ENCODE measurements at places on chromosomes 16 and 17.

DNA sequence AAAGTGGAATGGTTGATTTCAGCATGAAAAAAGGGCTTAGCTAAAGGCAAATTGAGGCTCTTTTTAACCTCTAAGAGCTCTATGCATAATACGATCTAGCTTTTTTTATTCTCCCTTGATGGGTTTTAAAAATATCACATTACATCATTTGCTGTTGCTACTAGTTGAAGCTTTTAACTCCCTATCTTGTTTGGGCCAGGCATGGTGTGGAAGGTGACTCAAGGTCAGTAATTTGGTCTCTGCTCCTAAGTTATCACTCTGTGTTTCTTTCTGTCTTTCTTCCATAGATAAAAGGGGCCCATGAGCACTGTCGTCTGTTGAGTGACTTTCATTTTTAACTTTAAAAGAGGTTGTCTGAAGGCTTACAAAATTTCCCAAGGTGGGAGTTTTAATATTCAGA, 58.1 kb upstream of the GOT2 start:
- no peak for DNase-seq

- DNase-seq: no peak
These were observed 147.4 kb upstream of the SDK2 start for GRCh38 chr17:73791631-73792030.

- no peak for DNase-seq
These were observed 1.7 kb downstream of the USP32 start for GRCh38 chr17:60390186-60390585.

DNA sequence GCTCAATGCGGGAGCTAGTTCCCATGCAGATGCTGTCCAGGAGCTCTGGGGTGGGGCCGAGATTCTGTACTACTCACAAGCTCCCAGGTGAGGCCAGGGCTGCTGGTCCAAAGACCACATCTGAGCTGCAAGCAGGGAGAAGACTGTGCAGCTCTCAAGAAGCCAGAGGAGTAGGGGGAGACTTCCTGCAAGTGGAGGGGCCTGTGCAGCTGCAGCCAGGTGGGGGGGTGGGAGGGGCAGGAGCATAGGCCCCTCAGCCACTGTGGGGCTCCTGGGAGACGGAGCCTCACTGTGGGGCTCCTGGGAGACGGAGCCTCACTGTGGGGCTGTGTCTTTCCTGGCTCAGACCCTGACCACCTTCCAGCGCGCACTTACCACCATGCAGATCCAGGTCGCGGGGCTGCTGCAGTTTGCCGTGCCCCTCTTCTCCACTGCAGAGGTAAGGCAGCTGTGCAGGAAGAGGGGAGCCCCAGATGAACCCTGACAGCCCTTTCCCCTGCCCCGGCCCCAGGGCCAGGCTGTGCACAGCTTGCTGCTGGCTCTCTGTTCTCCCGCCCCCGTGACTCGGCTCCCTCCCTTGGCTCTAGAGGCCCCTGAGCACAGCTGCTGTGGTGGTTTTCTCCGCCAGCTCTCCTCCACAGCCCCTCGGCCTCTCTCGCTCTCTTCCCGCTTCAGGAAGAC, 24.3 kb upstream of the DNAI2 start:
- DNase-seq: no peak

GRCh38 chr16:12499032-12499745, 304.5 kb downstream of the CPPED1 start:
- no peak for DNase-seq

GRCh38 chr16:10558305-10558704, 22.1 kb downstream of the EMP2 start:
- no peak for DNase-seq

- no peak for DNase-seq
These were observed 532 bp downstream of the ARRB2 start for GRCh38 chr17:4710693-4711634.

DNA sequence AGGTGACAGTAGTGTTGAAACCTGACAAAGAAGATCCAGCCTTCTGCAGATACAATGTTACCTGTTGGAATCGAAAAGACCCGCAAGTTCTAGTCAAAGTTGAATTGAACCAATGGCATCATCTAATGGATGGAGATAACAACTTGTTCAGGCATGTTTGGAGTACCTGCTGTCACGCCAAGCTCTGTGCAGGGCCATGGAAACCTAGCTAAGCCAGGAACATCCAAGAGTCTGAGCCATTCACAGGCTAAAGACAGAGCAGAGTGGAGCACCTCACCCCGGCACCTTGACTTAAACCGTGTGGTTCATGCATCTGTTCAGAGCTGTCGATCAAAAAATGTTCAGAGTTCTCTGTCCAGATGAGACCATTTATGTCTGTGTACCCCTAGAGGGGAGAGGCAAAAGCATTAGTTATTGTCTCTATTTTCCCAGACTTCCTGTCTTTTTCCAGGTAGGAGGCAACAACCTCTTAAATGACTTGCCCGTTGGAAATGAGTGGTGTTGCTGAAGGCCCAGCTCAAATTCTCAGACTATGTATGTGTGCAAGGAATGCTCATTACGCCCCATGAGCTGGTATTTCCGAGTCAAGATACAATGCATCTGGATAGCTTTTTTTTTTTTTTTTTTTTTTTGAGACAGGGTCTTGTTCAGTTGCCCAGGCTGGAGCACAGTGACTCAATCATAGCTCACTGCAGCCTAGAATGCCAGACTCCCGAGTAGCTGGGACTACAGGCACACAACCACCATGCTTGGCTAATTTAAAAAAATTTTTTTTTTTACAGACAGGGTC, 44.9 kb upstream of the XYLT1 start:
- no peak for DNase-seq

GRCh38 chr16:4345836-4346781, 5.0 kb downstream of the PAM16 start:
- DNase-seq: no peak

- DNase-seq: no peak
These were observed 182.8 kb downstream of the FTO start for GRCh38 chr16:53886482-53887378.

DNA sequence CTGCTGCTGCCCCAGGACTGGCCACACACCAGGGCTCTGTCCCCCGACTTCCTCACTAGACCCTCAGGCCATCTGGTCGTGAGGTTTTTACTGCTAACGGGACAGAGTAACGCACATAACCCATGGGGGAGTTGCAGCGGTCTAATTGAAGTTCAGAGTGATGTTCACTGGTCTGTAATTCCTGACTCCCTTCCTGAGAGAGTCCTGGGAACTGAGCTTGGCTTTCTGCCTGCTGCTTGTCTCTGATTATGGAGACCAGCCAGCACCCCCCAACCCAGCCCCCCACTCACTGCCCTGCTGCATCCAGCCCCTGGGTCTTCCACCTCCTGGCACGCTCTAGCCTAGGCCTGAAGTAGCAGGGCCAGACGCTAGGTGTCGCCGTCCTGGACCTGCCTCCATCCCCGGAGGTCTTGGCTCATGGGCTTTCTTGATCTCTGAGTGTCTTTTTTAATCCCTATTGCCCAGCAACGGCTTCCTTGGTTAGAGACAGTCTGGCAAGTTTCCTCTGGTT, 192.9 kb downstream of the CCDC182 start:
- DNase-seq: no peak

DNA sequence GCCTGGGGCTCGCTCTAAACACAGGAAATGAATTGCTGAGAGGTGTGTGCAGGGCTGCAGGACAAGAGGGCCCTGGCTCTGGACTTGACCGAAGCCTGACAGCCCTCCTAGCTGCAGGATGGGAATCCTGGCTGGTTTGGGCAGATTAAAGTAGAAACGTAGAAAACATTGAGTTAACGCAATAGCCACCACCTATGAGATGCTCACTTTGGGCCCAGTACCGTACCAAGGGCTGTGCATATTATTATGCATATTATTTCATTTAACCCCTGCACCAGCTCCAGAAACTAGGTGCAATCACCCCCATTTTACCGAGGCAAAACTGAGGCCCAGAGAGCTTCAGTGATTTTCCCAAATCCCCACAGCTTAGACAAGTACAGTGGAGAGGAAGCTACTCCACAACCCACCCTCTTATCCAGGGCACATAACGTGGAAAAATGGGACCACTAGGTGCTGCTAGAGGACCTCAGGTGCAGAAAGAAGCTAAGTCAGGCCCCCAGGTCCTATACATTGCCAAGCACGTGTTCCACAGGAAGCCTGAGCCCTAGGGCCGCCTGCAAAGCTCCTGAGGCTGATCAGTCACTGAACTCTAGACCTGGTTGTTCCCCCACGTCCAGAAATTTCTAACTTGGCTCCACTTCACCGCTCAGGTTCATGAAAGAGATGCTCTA, 79.2 kb downstream of the MYH11 start:
- DNase-seq: no peak

GRCh38 chr16:19776565-19776964, 58.5 kb downstream of the IQCK start:
- DNase-seq: no peak

DNA sequence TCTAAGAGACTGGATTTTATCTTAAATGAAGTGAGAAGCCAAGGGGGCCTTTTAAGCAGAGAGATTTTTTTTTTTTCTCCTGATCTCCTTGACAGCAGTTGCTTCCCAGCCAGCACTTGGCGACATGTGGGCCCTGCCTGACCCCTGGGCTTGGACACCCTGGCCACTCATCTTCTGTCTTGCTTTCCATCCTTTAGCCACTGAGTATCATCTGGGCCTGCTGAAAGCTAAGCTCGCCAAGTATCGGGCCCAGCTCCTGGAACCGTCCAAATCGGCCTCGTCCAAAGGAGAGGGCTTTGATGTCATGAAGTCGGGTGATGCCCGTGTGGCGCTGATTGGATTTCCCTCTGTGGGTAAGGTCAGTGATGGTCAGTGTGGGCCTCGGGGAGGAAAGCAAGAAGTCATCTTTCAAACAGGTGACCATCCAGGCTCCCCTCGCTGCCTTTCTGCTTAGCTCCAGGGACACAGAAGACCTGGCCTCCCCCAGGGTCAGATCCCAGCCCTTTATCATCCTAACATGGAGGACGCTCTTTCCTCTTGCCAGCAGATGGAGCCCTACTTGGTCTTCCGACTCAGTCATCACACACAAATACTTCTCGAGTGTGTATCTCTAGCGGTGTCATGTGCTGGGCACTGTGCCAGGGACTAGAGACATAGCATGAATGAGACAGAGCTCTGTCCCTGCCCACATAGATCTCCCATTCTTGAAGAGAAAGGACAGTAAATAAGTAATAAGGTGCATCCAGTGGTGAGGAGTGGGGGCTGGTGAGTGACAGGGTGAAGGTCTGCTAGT, 6.1 kb downstream of the DRG2 start:
- no peak for DNase-seq

GRCh38 chr17:48313096-48313755, 116.8 kb downstream of the SKAP1 start:
- DNase-seq: no peak

- no peak for DNase-seq
These were observed 63.0 kb downstream of the SLC5A11 start for GRCh38 chr16:24908716-24909115.

DNA sequence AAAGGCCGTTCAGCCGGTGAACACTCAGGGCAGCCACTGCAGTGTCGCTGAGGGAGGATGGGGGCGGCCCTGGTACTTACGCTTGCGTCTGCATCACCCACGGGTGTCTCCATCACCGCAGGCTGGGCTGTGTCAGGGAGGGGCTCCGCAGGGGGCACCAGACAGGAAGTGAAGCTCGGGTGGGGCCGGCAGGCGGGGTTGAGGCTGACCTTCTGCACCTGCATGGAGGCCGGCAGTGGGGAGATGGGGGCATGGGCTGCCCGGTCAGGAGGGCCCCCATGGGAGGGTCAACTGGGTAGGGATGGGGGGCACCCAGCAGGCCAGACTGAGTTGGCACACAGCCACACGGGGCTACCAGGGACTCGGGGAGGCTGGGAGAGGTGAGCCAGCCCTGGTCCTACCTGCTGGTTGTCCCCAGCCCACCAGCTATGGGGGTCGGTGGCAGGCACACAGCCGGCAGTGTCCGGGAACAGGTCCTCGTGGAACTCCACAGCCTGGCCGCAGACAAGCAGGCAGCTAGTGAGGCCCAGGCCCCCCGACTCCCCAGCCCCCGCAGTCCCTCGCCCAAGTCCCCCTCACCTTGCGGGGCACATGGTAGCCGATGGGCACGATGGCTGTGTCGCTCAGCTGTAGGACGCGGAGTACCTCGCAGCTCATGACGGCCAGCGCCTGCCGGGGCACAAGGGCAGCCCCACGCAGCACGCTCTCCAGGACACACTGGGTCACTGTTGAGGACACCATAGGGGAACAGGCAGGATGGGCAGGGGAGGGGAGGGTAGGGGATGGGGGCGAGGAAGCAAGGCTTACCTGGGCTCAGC, 7.2 kb upstream of the VASN start:
- no peak for DNase-seq

GRCh38 chr17:3512505-3513171, 36.8 kb downstream of the ASPA start:
- no peak for DNase-seq

DNA sequence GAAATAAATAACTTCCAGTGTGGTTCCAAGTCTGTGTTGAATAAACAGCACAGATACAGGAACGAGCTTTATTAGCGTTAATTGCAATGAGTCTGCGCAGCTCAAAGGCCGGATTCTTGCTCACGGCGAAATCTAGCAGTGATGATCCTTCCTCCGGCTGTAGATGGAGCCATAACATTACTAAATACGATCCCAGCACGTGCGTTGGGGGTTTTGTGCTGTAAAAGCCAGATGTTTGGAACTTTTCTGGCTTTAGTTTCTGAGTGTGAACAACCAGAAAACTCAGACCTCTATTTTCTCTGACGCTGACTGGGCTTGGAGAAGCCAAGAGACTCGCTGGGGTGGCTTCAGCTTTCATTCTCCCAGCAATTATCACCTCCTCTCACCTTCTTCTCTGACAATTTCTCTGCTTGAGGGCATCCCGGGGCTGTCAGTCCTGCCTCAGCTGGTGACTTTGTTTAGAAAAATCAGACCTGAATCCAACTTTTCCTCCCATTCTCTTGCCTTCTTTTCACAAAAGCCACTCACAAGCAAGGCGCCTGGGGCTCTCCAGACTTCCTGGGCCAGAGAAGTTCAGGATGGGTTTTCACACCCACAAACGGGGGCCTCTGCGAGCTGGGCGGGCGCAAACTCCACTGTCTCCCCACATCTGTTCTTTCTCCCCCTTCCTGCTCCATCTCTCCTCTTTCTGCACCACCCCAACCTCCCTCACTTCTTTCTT, 47.1 kb upstream of the AKTIP start:
- DNase-seq: no peak

DNA sequence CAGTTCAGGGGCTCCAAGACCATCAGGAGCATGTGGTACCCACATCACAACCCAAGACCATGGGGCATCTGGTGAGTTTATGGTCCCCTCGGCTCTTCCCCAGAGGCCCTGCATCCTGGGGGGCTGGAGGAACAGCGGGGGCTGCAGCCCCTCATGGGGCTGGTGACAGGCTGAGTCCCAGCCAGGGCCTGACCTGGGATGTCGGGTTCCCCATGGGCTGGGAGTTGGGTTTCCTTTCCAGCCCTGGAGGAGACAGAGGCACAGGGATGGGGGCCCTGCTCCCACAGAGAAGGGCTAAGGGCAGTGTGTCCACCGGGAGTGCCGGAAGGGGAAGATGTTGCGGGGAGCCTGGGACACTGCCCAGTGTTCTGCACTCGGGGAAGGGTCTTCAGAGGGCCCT, 82.4 kb downstream of the GOSR1 start:
- DNase-seq: no peak

- no peak for DNase-seq
These were observed 172.5 kb downstream of the ZFHX3 start for GRCh38 chr16:72875291-72876031.

- no peak for DNase-seq
These were observed 63.6 kb downstream of the SMG6 start for GRCh38 chr17:2239882-2240430.

GRCh38 chr17:74227271-74228080, 14.1 kb downstream of the TTYH2 start:
- no peak for DNase-seq

Data from activated T-helper 1 cell treated with anti-CD3 and anti-CD28 coated beads, Interleukin-2, amount 50 U/mL, for 16 hours (primary cell).